Effector CD8-positive, alpha-beta T cell (primary cell): ENCODE measurements at places on chromosomes 2 and 18.

DNA sequence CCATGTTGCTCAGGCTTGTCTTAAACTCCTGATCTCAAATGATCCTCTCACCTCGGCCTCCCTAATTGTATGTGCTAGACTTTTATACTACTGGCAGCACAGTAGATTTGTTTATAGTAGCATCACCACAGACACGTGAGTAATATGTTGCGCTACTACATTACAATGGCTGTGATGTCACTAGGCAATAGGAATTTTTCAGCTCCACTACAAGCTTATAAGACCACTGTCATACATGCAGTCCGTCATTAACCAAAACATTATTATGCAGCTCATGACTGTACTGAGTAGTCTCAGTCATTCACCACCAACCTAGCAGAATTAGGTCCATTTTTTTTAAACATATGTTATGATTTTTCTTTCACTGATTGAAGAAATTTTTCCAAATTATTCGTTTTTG is 398.9 kb downstream of the DCC start:
- no peak for DNase-seq

DNA sequence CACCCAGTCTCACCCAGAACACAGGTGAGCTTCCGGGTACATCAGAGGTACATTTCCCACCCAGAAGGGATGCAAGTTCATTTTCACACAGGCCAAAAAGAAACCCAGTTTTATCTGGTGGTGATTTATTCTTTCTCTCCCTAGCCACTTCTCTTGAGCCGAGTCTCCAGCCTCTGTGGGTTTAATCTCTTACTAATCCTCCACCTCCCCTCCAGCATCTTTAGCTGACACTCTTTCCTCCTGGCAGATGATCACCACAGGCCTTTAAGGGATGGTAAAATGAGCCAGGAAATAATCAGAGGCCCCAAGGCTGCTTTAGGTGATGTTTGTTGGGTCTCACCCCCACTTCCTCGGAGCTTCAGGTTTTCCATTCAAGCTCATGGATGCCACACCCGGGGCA is 145.7 kb upstream of the DLX2 start:
- DNase-seq = no peak

DNA sequence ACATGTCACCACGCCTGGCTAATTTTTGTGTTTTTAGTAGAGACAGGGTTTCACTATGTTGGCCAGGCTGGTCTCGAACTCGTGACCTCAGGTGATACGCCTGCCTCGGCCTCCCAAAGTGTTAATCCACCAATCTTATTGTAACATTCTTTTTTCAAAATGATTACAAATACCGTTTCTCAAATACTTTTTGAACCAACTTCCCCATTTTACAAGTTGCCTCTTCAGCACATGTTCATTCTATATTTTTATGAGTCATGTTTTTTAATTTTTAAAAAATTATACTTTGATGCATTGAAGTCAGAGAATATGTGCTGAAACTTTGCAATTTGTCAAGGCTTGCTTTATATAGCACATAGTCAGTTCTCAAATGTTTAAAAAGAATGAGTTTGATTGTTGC is 58.2 kb downstream of the QPCT start:
- no peak for DNase-seq

- DNase-seq = no peak
Measured at GRCh38 chr2:39266139-39266805, 22.5 kb upstream of the CDKL4 start.

DNA sequence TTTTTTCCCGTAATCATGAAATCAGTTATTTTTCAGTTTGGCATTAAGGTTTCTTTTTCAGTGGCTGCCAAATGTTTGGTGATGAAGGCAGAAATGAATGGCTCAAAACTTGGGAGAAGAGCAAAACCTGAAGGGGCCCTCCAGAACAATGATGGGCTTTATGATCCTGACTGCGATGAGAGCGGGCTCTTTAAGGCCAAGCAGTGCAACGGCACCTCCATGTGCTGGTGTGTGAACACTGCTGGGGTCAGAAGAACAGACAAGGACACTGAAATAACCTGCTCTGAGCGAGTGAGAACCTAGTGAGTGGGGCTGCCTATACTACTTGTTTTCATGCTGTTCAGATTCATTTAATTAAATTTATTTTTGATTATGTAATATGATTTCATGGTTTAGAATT is 29.2 kb upstream of the MSH2 start:
- no peak for DNase-seq
